ENCODE measurements at places on chromosomes 6 and 20.

DNA sequence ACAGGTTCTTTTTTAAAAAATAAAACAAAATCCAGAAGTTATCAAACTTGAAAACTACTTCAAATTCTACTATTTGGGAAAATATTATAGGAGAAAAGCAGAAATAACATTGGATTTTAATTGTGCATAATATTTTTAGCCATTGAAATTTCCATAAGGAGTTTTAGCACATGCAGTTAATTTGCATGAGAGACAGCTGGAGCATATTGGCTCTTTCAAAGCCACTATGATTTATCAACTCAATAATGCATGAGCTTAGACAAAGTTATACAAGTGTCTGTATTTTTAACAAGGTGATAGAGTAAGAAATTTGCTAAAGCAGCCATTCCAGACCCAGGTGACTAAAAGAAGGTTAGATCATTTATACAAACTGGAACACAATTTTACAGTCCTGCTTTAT, 189.0 kb upstream of the TFAP2D start:
- no peak for DNase-seq

DNA sequence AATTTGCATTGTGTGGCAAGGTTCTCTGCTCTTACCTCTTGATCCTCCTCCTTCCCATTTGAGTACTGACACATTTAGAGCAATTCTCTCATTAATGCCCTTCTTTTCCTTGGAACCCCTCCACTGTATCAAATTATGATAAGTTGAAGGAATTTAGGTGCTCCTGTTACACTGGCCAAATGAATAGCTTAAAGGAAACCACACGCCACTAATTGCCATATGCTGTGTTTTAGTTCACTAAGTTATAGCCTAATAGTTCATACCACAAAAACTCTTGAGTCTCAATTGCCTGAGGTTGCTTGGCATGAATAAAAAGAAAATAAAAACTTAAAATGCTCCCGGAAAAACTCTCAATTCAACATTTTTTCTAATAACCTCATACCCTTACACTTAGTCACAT, 1239.3 kb downstream of the EPHA7 start:
- DNase-seq = no peak

DNA sequence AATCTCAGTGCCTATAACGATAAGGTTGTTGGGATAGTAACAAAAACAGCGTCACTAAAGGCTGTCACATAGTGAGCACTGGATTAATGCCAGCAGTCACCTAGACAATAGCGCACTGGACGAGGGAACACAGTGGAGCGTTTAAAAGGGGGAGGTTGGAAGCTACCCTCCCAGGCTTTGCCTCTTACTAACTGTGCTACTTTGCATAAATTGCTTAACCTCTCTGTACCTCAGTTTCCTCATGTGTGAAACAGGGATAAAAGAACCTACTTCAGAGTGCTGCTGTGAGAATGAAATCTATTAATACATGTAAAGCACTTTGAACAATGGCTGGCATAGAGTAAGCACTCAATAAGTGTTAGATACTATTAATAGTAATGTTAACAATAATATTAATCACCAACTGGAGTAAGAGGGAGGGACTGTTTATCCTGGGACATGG, 10.5 kb downstream of the BCL2L1 start:
- DNase-seq = no peak

DNA sequence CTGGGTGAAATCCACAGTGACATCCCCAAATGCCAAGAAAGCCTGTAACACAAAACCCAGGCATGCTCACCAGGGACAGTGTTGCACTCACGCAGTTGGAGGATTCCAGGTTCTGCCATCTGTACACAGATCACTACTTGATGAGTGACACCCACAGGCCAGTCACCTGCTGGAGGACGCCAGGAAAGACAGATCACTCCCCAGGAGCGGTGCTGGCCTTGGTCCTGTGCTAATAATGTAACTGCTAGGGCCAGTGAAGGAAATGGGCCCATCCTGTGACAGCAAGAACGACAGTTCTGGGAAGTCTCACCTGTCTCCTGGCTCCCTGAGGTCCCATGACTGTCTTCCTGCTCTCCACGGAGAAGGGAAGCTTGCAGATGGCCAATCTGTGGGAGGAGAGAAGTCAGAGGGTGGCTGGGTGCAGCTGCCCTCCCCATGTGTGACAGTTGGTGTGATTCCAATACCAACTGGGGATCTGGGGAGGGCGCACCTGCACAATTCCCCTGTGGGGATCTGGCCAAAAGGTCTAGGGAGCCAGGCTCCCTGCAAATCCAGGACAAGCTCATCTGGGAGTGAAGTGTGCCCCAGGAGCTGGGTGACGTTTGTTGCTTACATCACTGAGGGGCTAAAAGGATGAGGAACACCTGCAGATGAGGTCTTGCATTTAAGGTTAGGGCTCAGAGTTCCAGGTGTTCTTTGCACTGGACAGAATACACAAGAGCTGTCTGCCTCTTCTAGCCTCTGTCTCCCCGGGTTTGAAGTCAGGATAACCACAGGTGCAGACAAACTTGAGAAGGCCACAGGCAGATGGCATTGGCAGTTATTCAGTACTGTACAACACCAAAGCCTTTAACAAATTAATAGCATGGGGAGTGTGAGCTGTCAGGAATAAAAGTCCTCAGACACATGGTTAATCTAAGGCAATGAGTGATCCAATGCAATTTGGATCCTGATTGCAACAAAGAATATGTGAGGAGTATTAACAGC, 10.3 kb downstream of the ZNF337 start:
- no peak for DNase-seq

DNA sequence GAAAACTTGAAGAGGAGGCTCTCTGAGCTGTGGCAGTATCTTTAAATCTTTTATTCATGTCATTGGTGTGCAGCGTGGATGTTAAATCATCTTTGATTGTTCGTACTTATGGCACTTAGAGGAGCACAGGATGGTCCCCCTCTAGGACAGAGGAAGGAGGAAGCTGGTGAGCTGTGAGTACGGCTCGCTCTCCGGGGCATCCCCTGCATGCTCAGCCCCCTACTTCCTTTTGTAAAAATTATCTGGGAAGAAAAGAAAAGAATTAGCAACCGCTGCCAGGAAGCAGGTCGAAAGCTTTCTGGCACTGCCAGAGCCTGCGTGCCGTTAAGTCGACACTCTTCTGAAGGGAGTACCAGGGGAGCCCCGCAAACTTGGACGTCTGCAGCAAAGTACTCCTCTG, 158.5 kb downstream of the SYNDIG1 start:
- no peak for DNase-seq

DNA sequence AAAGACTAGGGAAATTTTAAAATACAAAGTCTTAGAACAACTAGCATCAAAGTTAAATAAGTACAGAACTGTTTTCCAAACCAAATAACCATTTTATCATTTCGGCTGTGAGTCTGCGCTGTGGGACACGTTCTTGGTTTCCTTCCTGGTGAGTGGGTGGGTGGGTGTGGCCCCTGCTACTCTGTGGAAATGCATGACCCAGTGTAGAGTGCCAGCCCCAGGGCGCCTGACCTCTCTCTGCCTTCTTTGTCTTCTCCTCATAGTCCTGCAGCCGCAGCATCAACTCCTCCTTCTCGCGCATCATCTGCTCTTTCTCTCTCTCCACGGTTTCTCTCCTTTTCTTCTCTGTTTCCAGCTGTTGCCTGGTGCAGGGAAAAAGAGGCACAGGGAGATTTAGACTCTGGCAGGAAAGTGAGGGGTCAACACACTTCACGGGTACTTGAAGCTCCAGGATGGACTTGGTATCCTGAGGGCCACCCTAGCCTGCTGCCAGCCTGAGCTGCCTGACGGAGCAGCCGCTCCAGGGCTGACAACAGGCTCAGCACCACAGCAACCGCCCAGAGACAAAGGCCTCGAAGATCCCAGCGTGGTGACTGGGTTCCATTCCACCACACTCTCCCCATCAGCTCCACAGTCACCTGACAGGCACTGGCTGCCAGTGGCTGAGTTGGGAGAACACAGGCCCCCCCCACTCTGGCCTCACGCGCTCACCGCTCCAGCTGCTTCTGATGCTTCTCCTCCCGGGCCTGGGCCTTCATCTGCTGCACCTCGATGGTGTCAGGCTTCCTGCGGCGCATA, 48.4 kb downstream of the EZR start:
- DNase-seq = no peak

DNA sequence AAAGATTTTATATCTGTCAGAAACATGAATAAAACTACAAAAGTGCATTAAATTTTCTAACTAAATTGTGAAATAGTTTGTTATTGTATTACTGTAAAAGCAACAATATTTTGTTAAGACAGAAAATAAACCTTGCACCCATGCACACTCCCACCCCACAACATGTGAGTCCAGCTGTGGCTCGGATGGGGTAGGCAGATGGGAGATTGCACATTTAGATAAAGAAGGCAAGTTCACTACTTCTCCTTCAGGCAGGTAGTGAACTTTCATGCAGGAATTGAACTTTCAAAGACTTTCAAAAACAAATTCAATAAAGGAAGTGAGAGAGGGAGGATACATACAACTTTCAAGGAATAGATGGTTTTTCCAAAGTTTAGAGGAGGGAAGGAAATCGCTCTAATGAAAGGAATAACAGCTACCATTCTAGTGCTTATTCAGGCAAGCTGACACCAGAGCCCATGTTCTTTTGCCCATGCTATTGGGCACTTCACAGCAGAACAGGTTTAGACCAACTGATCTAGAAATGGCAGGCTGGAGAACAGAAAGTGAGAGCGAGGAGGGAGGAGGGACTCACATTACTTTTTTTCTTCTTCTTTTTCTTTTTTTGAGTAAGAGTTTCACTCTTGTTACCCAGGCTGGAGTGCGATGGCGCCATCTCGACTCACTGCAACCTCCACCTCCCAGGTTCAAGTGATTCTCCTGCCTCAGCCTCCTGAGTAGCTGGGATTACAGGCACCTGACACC, 28.5 kb downstream of the SF3B5 start:
- no peak for DNase-seq

DNA sequence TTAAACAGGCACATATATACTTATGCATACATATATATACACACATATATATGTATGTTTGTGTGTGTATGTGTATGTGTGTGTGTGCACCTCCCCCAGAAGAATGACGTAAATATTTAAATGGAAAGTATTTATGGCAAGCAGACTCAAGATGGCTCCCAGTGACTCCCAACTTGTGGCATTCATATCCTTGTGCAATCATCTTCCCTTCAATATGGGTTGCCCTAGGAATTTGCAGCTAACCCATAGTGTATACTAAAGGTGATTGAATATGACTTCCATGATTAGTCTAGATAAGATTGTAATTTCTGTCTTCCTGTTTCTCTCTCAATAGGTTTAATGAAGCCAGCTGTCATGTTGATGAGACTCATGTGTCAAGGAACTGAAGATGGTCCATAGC, 127.6 kb downstream of the TRDN start:
- DNase-seq = no peak

- no peak for DNase-seq
Observed at GRCh38 chr20:15163632-15164031, 826.2 kb upstream of the FLRT3 start.

GRCh38 chr20:33308668-33309067, 25.7 kb downstream of the BPIFB1 start:
- no peak for DNase-seq

DNA sequence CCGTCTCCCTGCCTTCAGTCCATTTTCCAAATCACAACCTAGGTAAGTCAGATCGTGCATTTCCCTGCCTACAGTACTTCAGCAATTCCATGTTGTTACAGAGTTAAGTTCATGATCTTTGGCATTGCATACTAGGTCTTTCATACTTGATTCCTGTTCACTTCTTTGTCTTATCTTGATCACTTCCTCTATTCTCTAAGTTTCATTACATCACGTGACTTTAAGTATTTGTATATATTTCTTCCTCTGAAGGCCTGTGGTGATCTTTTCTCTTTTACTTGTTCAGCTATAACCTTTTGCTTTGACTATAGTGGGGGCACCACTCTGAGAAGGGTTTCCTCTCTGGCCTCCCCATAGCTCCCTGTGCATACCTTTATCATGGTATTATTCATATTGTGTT, 100.2 kb downstream of the TRMT11 start:
- no peak for DNase-seq

DNA sequence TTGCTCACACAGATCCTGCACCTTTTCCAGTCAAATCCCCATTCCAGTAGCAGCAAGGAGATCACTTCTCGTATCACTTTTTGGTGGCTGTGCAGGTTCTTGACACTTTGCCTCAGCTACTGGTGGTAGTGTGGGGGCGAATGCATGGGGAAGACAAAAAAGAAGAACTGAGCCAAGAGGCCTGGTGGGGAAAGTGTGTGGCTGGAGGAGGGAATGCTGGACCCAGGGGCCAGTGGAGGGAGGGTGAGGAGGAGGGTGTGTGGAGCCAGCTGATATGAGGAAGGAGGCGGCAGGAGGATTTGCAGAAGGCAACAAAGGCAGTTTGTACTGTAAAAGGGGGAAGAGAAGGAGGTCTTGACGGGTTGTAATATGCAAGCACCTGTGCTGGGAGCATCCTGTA, 15.7 kb upstream of the HLA-C start:
- DNase-seq = no peak

GRCh38 chr6:142842418-142843261, 102.3 kb downstream of the HIVEP2 start:
- DNase-seq = no peak

GRCh38 chr6:12182676-12183075, 107.5 kb upstream of the EDN1 start:
- DNase-seq = peak; percentile 5

- no peak for DNase-seq
Observed at GRCh38 chr6:131169613-131170012, 34.3 kb downstream of the AKAP7 start.

GRCh38 chr20:47125758-47126591, 230.5 kb downstream of the ZMYND8 start:
- peak; percentile 93 for DNase-seq

GRCh38 chr6:147033267-147033666, 170.9 kb upstream of the STXBP5 start:
- DNase-seq = no peak

- DNase-seq = no peak
Observed at GRCh38 chr20:1150968-1151367, 32.6 kb downstream of the PSMF1 start.

GRCh38 chr6:122007339-122007738, 392.1 kb upstream of the HSF2 start:
- DNase-seq = no peak

GRCh38 chr6:52704060-52704459, 33.1 kb downstream of the TMEM14A start:
- no peak for DNase-seq

DNA sequence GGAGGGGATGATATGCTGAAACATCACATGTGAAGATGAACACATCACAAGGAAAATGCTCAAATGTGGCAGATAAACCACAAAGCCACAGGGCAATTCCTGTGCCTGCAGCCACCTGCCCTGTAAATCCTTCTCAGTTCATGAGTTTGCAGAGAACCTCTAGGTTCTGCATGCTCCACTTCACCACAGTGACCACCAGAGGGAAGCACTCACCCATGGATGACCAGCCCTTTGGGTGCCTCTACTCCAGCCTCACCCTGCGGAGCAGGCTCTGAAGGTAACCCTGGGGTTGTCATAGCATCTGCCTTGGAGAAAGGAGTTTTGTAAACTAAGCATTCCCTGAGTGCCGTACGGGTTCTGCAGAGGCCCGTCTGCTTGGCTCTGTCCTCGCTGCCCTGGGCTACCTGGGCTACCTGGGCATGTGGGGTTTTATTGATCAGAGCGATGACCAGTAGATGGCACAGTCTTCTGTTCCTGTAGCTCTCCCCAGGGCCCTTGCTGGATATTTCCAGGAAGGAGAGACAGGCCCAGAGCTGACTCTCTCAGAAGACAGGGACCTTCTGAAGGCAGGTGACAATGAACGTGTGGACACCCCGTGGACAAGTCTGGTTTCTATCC, 31.7 kb upstream of the CST1 start:
- peak; percentile 4 for DNase-seq

- no peak for DNase-seq
Observed at GRCh38 chr6:105824732-105825131, 261.4 kb upstream of the PRDM1 start.

- peak; percentile 64 for DNase-seq
Observed at GRCh38 chr6:11009353-11009752, 34.8 kb downstream of the ELOVL2 start.

- DNase-seq = no peak
Observed at GRCh38 chr6:133079901-133080300, 161.3 kb upstream of the EYA4 start.
